ENCODE measurements at places on chromosomes 16 and 17. TPM values are rescaled to one million over a fixed set of nuclear protein-coding genes. Genes with fewer than 3 reads are reported as not detected.

DNA sequence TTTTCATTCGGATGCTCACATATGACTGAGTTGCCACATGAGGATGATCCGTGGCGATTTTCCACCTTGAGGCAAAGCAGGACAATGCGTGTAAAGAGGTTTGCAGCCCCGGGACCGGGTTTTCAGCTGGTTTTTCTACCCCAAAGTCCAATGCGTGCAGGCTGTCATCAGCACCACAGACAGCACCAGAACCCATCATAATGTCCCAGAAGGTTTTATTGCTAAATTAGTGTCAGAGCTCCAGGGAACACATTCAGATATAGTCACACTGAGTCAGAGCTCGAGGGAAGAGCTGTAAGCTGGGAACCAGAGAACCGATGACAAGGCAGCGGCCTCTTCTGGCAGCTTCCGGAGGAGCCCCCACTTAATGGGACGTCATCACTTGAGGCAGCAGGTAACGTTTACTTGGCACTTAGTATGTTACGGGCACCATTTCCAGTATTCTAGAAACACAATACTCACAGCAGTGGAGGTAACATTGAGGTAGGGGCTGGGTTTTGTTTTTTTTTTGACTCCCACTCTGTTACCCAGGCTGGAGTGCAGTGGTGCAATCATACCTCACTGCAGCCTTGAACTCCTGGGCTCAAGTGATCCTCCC lies 8.9 kb upstream of the NAGPA start:
- DNase-seq = no peak

DNA sequence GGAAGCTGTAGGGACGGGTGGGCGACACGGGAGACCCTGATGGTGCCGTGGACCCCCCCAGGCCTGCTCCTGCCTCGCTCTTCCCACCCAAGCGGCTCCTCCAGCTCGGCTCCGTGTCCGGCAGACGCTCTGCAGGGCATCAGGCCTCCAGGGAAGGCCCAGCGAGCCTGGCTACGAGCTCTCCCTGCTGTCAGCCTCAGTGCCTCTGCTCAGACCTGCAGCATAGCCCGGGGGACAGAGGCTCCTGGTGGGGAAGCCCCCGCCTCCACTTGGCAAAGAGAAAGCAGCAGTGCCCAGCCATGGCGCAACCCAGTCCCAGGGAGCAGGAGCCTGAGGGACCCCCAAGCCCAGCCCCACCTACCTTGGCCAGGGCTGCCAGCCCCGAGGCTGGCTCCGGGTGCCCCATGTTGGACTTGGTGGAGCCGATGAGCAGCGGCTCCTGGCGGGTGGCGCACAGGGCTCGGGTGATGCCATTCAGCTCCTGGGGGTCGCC lies 5.9 kb downstream of the FASN start:
- DNase-seq = no peak

GRCh38 chr17:82793974-82794630 lies 42.2 kb downstream of the TBCD start:
- DNase-seq = no peak

DNA sequence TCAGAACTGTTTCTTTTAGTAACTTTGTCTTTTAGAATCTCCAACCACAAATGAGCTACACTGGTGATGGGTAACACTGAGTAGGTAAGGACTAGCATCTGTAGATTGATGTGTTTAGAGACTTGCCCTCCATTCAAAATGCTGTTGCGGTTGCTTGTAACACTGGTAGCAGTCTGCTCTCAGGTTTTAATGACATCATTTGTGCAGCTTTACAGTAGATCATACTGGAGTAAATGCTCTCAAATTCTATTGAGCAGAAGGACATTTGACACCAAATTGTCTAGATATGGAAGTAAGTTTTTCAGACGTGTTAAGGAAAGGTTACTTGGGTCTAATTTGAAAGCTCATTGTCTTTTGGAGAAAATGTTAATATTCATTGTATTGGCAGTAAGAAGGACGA lies 98.8 kb downstream of the NLK start:
- no peak for DNase-seq

Gene HBA1
- total RNA-seq = not detected

DNA sequence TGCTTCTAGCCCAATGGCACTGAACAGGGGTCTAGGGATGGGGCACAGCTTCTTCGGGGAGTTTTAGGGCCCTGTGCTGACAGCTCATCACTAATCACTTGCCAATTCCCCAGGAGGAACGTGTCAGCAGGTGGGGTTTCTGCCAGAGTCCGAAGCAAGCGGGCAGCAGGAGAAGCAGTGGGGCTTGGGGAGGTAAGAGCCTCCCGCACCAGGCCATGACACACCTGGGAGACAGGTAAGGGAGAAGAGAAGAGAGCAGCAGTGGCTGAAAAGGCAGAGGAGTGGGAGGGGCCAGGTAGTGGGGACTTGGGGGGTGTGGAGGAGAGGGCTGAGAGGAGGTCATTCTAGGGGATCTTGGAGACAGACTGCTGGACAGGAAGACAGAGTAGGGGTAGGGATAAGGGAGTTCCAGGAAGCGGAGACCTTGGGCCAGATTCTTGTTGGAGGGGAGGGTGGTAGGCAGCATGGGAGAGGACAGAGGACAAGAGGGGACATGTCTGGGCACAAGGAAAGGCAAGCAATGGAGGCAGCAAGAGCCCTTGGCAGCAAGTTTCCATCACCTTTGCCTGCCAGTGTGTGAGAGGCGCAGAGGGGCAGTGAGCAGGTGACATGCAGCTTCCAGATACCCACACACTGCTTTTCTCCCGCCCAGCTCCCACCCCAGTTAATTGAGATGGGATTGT lies 4.9 kb downstream of the PHOSPHO1 start:
- no peak for DNase-seq

DNA sequence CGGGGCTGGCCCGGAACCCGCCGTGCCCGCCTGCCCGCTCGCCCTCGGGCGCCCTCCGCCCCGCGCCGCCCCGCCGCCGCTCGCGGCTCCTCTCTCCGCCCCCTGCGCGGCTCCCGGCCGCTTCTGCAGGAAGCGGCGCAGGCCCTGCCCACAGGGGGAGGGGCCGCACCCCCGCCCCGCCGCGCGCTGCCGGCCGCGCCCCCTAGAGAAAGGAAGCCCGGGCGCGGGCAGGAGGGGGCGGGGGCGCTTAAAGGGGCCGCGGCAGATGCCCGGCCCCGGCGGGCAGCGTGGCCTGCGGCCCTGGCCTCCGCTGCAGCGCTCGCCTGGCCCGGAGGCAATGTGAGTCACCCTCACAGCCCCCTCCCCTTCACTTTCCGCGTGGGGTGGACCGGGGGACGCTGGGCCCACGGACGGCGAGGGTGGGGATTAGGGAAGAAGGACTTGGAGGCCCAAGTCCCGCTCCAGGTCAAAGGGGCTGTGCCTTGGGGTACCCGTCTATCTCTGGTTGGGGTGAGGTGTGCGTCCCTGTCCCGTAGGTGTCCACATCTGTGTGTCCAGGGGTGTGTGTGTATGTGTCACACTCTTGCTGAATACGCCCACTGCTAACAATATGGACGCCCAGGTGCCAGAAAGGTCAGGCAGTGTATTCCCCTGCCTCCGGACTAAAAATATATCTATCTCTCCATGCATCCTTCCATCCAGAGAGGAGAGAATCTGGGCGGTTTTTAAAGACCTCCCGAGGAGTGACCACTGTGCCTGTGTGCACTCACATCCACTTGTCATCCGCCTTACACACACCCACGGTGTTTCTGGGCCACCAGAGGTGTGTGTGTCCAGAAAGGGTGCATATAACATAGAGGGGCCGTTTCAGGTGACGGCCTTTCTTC lies at the start of gene GIT1:
Gene GIT1 (minus strand): TSS at position 125 of the 887 bp plus-strand sequence. CDS start 270 bp downstream, outside the sequence.
- peak; percentile 88 for DNase-seq

- DNase-seq = no peak
Measured at GRCh38 chr17:28042721-28043291, 329 bp downstream of the NLK start.

Gene GPRC5C
- total RNA-seq = 0.40 TPM

- DNase-seq = no peak
Measured at GRCh38 chr17:12050646-12051225, 30.1 kb downstream of the MAP2K4 start.

GRCh38 chr16:81220349-81220748 lies 18.1 kb upstream of the BCO1 start:
- no peak for DNase-seq

- DNase-seq = peak; percentile 89
Measured at GRCh38 chr17:78748730-78749317, 33.2 kb downstream of the CYTH1 start.

Gene ADAM11
- total RNA-seq = 0.12 TPM

DNA sequence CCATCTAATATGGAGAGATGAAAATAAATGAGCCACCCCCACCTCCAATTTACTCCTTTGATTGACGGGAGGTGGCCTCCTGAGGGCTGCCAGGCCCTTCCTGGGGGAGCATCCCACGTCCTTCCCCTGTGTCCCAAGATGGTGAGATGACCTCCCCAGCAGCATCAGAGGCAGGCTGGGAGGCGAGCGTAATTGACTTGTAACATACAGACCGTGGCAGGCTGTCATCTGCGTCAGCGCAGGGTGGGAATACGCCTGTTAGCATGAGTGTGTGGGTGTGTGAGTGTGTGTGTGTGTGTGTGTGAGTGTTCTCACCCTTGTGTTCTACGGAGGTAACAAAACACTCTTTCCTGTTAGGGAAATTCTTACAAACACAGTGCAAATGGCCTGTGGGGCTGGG lies 156.9 kb upstream of the CIBAR2 start:
- DNase-seq = no peak

GRCh38 chr17:80160536-80160935 lies 9.3 kb upstream of the CARD14 start:
- no peak for DNase-seq

DNA sequence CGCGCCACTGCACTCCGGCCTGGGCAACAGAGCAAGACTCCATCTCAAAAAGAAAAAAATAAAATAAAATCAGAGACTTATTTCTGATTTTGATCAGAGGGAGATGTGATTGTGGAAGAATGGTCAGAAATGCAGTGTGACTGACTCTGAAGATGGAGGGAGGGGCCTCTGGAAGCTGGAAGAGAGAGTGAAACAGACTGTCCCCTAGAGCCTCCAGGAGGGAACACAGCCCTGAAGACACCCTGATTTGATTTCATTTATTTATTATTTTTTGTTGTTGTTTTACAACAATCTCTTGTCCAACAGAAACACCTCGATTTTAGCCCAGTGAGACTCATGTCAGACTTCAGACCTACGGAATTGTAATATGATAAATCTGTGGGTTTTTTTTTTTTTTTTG lies 26.1 kb downstream of the BCL7C start:
- no peak for DNase-seq

GRCh38 chr17:7852262-7852670 lies 2.6 kb upstream of the TMEM88 start:
- no peak for DNase-seq

Gene VTN
- total RNA-seq = not detected

- no peak for DNase-seq
Measured at GRCh38 chr16:58109330-58109729, 19.9 kb downstream of the CFAP20 start.

Gene GPR139
- not detected for total RNA-seq

DNA sequence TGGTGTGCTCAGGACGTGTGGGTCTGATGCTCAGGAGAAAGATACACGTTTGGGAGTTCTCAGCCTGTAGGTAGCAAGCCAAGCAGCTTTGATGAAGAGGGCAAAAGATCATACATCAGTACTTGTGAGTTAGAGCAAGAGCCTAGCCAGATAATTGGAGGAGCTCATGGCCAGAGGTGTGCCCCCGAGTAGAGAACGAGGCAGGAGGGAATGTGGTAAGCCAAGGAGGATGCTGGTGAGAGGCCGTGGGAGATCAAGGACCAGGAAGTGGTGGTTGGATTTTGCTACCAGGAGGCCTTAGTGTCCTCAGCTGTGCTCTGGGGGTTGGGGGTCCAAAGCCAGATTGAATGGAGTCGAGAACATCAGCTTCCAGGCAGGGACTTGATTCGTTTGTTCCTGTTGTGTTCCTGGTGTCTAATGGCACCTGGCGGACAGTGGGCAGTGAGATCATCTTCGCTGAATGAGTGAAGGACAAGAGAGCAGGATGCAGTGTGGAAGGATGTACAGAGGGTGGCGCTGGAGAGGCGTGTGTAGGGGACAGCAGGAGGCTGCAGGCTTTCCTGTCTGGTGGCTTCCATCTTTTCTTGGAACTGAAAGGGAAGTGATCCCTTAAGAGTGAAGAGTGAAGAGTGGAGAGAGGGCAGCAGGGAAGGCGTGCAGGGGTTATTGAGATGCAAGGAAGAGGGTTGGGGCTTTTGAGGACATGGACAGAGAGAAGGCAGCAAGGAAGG lies 11.6 kb downstream of the FBXL19 start:
- peak; percentile 74 for DNase-seq

DNA sequence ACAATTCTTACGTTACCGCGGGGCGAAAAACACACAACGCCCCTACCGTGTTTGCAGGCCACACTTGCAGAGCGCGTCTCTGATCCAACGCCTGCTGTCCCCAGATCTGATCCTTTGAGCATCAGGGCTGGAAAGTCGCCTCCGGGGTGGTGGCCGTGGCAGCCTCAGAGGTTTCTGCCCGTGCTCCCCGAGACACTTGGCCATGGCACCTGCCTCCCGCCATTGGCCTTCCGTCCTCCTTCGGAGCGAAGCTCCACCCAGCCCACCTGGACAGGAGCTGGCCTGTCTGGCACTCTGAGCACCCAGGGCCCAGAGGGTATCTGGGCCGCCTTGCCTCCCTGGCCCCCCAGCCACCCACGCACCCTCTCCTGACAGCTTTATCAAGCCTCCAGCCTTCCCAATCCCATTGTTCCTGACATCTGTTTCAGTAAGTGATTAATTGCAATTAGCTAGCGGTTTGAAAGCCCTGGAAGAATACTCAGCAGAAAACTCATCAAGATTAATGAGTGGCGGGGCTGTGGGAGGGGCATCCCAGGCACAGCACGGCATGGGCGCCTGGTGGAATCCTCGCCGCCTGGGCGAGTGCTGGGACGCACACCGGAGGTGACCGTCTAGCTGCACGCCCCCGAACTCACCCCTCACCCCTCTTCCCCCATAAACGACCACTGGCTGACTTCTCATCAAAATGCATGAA lies 181.5 kb upstream of the GSE1 start:
- DNase-seq = no peak

Gene TNFSF13
- 0.94 TPM for total RNA-seq

DNA sequence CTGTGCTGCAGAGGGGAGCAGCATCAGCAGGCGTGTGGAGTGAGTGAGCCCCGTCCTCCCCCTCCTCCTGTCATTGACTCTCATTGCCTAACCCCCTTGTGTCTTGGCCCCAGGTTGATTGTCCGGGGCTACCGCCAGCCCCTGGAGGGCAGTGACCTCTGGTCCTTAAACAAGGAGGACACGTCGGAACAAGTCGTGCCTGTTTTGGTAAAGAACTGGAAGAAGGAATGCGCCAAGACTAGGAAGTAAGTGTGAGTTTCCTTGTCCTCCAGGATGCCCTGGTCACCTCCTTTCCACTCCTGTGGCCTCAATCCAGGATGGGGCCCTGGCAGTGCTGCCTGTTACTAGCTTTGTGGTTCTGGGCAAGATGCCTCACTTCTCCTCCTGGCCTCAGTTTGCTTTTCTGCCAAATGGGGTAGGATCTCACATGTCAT lies 87.0 kb downstream of the ABCC1 start:
- no peak for DNase-seq

GRCh38 chr16:81293909-81294802 lies 20.6 kb upstream of the GAN start:
- no peak for DNase-seq

Gene PAM16
- total RNA-seq = 52.8 TPM

GRCh38 chr16:9138731-9139501 lies 47.5 kb downstream of the HAPSTR1 start:
- peak; percentile 76 for DNase-seq

- DNase-seq = no peak
Measured at GRCh38 chr17:75645501-75645888, 12.3 kb downstream of the SMIM5 start.

Gene NXPH3
- not detected for total RNA-seq

All from activated CD4-positive, alpha-beta memory T cell treated with anti-CD3 and anti-CD28 coated beads for 36 hours (primary cell).